NCI-H2227 treated with DMSO at 0.1 percent for 48 hours (cell line): ENCODE measurements at places on chromosomes 2 and 18.
A peak's percentile ranks its signal among the peaks of the same experiment; 100 is the strongest.

DNA sequence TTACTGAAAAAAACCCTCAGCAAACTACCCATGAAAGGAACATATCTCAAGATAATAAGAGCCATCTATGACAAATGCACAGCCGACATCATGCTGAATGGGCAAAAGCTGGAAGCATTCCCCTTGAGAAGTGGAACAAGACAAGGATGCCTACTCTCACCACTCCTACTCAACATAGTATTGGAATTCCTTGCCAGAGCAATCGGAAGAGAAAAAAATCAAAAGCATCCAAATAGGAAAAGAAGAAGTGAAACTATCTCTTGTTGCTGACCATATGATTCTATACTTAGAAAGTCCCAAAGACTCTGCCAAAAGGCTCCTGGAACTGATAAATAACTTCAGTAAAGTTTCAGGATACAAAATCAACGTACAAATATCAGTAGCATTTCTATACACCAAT is 40.6 kb upstream of the MSTN start:
- no peak for DNase-seq

- no peak for DNase-seq
Measured at GRCh38 chr2:12828980-12829379, 112.2 kb downstream of the TRIB2 start.

DNA sequence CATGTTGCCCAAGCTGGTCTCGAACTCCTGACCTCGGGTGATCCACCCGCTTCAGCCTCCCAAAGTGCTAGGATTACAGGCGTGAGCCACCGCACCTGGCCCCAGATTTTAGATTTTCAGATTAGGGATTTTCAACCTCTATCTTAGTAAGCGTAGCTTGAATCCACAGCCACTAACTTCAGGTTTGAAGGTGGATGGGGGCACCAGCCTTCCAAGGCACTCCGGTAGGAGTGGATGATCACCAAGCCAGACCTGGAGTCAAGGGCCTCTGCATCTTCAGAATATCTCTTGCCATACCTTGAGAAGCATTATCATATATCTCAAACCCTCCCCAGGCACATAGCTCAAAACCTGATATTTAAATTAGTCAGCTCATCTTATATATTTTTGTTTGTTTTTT is 17.9 kb downstream of the GALM start:
- DNase-seq: no peak

GRCh38 chr18:8870528-8870927 is 165.2 kb downstream of the MTCL1 start:
- peak; percentile 14 for DNase-seq

DNA sequence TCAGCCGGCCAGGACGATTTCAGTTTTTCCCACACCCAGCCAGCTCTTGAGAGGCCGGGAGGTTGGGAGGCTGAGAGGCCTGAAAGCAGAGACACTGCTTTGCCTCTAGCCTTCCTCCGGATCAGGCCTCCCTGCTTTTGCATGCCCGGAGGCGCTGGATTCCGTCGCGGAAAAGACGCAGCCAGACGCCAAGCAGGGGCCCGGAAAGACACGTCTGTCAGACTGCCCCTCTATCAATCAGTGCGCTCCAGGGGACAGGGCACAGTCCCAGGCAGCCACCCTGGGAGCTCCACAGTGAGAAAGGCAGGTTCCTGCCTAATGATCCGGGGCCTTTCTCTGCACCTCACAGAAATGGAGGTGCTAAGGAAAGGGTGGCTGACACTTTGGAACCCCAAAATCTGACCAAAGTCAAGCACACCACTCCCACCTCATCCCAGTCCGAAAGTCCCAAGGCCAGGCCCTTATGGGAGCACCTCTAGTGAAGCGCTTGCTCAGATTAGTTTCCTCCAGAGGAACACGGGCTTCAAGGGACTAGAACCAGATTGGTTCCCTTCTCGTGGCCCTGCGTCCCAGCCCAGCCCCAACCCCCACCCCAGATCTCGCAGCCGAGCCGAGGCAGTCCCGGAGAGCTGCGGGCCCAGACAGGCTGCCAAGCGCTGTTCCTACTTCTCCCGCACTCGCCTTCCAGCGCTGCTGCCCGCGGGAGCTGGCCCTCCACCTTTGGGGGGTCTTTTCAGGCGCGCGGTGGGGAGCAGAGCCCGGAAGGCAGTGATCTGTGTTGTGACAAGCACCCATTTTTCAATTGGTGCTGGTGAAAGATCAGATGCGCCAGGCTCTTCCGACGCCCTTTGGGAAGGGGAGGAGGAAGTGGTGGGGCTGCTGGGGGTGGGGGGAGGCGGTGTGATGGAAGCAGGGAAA is 5.0 kb downstream of the DLX1 start:
- no peak for DNase-seq

- no peak for DNase-seq
Measured at GRCh38 chr2:209145941-209146681, 277.7 kb upstream of the MAP2 start.

- no peak for DNase-seq
Measured at GRCh38 chr2:98891591-98891990, 44.4 kb downstream of the CRACDL start.

GRCh38 chr18:32209685-32210445 is 20.0 kb downstream of the MEP1B start:
- no peak for DNase-seq

DNA sequence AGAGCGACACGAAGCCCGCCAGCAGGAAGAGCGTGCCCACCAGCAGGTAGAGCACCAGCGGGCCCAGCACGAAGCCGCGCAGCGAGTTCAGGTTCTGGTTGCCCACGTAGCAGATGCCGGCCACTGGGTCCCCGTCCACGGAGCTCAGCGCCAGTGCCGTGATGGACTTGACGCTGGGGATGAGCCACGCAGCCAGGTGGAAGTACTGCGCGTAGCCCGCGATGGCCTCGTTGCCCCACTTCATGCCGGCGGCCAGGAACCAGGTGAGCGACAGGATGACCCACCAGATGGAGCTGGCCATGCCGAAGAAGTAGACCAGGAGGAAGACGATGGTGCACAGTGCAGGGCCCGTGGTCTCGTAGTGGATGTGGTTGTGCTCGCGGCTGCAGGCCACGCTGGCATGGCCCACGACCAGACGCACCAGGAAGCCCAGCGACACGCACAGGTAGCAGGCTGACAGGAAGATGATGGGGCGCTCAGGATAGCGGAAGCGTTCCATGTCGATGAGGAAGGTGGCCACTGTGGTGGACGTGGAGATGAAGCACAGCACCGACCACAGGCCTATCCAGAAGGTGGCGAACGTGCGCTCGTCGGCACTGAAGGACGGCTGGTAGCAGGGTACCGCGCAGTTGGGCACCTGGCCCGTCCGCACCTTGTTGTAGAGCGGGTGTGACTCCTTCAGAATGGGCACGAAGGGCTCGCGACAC is 2.1 kb downstream of the FZD5 start:
- peak; percentile 56 for DNase-seq

DNA sequence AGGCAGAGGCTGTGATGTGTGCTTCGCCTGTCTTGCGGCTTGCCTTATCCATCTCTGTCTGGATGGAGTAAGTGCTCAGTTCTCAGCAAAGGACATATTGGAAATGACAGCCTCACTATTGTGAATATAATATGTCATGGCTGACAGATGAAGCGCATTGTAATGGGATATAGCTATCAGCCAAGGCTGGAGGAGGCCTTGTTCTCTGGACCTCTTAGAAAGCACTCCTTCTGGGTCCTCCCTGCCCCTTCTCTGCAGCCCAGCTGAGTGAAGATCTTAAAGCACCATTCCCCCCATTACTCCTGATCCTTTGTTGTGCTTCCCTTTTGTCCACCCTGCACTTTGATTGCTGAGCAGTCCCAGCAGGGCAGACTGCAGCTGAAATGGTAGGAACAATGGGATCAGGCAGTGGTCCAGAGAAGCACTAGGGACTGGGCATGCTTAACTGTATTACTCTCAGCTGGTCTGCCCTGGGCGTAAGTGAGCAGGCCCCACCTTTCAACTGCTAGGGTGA is 265.3 kb downstream of the SETBP1 start:
- DNase-seq: peak; percentile 73

GRCh38 chr18:79245517-79246001 is 150.2 kb upstream of the NFATC1 start:
- DNase-seq: no peak

GRCh38 chr2:9984871-9985480 is 33.5 kb downstream of the GRHL1 start:
- no peak for DNase-seq

- no peak for DNase-seq
Measured at GRCh38 chr2:68465081-68465916, 1.8 kb downstream of the FBXO48 start.

DNA sequence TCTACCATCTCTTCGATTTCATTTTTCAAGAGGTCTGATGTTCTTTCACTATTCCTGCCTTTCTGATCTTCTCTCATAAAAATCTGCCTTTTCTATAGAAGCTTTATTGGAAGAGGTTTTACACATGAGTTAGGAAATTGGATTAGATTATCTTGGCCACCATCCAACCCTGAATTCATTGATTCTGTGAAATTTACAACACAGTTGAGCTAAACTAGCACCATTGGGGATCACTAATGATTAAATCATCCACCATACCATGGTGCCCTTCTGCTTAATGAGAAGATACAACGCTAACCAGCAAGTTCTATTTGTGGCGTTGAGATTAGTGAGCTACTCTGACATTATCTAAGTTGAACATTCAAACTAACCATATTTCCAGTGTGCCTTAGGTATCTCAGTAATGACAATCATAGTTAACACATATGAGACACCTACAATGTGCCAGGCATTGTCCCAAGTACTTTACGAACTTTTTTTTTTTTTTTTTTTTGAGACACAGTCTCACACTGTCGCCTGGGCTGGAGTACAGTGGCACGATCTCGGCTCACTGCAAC is 17.3 kb upstream of the LBH start:
- no peak for DNase-seq

DNA sequence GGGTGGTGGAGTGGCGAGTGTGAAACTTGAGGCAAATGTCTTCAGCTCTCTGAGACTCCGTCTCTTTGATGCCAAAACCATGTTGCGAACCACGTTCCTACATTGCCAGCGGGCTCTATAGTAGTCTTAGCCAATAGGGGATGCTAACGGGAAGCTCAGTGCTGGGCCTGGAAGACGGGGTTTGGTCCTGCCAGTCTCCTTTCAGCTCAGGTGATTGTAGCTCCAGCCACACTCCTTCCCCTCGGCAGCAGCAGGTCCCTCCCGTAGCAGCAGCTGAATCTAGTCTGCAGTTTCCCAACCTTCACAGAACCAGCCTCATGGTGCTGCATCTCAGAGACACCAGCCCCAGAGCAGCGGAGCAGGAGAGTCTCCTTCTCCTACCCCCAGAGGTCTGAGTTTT is 109.7 kb downstream of the TFCP2L1 start:
- no peak for DNase-seq

DNA sequence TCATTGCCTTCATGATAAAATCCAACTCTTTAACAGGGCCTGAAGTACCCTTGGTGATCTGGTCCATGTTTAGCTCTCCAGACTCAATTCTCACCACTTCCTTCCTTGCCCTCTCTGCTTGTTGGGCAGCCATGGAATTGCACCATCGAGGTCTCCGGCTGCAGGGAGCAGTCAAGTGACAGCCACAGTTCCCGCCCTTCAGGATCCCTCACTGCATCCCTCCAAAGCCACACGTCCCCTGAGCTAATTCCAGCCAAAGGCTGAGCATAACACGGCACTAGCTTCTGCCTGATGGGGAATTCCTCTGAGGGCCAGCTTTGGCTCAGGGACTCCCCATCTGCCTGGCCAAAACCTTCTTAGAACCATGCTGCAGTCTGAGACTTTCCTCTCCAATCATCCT is 47.4 kb upstream of the SLC1A4 start:
- no peak for DNase-seq
